ENCODE measurements at places on chromosomes 11 and 22.
A peak's percentile ranks its signal among the peaks of the same experiment; 100 is the strongest.

- DNase-seq = no peak
These were observed 385 bp downstream of the TST start for GRCh38 chr22:37018815-37019308.

GRCh38 chr11:70242885-70243284 is 27.6 kb upstream of the PPFIA1 start:
- no peak for DNase-seq

DNA sequence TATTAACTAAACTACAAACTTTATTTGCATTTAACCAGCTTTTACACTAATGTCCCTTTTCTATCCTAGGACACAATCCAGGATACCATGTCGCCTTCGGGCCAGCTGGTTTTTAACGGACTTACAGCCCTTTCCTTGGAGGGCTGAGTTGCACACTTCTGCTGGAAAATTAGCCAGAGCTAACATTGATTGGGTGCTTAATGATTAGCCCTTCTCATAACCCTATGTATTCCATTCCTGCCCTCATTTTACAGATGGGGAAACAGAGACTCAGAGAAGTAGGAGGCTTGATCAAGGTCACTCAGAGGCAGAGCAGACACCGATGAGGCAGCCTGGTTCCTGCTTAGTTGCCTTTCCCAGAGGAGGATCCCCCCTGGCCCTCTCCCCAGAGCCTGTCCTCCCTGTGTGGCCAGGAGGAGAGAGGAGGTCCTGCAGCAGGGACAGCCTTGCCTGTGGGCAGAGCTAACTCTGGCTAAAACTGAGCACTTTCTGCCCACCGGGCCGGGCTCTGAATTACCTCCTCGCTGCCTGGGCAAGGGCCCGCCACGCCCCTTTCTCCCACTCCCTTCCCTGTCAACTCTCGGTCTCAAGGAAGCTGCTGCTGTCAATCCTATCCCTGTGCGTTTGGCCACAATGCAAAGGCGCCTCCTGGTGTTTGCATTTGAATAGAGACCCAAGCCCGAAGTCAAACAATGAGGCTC is 59.6 kb upstream of the PAX6 start:
- no peak for DNase-seq

GRCh38 chr11:365831-366230 is 3.5 kb upstream of the B4GALNT4 start:
- DNase-seq = no peak

- DNase-seq = no peak
These were observed 8.8 kb upstream of the UBASH3B start for GRCh38 chr11:122646549-122647340.

GRCh38 chr22:49186762-49187161 is 640.9 kb downstream of the BRD1 start:
- DNase-seq = no peak

GRCh38 chr22:37674951-37675929 is at the start of gene LGALS1:
Gene LGALS1, plus strand, starts transcription at chr22:37675636. Its CDS starts 67 bp downstream, at chr22:37675703.
- DNase-seq = peak; percentile 92

Data from MV-4-11 (cell line).